ENCODE measurements at places on chromosomes 7 and 10.

- no peak for DNase-seq
These were observed 1291.6 kb upstream of the AUTS2 start for GRCh38 chr7:68306692-68307107.

DNA sequence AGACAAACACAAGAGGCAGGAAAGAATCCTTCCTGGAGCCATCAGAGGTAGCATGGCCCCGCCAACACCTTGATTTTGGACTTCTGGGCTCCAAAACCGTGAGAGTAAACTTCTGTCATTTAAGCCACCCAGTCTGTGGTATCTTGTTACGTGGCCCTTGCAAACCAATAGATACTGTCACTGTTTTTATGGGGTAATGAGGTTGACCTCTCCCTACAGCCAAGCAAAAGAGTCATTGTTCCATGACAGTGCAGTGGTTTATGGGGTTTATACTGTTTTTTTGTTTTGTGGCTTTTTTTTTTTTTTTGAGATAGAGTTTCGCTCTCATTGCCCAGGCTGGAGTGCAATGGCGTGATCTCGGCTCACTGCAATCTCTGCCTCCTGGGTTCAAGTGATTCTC, 32.8 kb downstream of the KIAA1549 start:
- no peak for DNase-seq

GRCh38 chr10:132504501-132505272, 32.9 kb upstream of the INPP5A start:
- no peak for DNase-seq

DNA sequence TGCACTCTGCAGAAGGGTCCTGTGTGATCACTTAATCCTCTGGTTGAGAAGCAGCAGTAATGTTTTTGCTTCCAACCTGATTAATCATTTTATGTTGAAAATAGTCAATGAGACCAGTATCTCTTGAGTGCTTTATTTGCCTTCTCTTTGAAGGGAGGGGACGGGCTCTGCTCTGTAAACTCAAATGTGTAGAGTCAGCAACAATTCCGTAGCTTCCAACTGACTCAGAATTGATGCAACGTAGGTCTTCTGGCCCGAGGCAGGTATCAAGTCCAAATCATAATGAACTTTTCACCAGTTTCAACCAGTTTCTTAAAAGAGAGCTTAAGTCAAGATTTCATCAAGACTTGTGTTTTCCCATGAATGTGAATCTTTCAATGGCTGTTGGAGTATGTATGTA, 26.3 kb downstream of the GUSB start:
- no peak for DNase-seq

GRCh38 chr10:49371967-49372366, 23.9 kb downstream of the DRGX start:
- no peak for DNase-seq

- DNase-seq = no peak
These were observed 101.9 kb downstream of the LHPP start for GRCh38 chr10:124563320-124564040.

GRCh38 chr7:116671681-116672595, at the start of gene MET:
Gene MET (plus strand): TSS chr7:116672196. CDS start chr7:116699085, 26,889 bp downstream.
- DNase-seq = peak; percentile 23

GRCh38 chr10:88428442-88428841, 154.7 kb downstream of the RNLS start:
- no peak for DNase-seq

DNA sequence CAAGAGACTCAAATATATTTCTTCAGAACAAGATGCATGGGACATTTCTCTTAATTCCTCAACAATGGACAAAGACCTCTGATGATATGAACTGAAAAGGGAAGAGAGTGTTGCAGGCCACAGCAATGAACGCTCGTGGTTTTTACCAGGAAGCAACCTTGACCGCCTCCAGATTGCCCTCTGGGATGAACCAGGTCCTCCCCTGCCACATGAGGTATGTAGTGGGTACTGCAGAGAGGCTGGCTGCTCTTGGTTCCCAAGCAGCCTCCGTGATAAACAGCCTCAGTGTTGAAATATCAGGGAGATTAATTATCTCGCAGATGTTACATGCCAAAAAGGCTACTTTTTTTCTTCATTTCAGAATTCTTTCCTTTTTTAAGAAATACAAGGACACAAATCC, 338.8 kb downstream of the ELMO1 start:
- no peak for DNase-seq

DNA sequence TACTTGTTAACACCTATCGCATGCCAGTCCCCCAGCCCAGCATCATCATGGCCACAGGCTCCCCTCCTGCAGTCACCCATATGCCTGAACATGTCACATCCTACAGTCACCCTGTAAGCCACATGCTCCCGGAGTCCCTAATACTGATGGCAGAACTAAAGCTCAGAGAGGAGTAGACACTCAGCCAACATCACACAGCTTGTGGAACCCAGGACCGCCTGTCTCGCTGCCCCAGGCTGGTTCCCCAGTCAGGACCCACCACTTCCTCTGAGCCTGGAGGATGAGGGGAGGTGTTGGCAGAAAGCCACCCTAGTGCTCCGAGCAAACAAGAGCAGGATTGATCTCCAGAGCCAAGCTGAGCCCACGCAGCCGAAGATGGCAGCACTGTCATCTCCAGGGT, 85.0 kb upstream of the MYL10 start:
- no peak for DNase-seq

- no peak for DNase-seq
These were observed 30.4 kb upstream of the PPIF start for GRCh38 chr10:79316671-79317431.

DNA sequence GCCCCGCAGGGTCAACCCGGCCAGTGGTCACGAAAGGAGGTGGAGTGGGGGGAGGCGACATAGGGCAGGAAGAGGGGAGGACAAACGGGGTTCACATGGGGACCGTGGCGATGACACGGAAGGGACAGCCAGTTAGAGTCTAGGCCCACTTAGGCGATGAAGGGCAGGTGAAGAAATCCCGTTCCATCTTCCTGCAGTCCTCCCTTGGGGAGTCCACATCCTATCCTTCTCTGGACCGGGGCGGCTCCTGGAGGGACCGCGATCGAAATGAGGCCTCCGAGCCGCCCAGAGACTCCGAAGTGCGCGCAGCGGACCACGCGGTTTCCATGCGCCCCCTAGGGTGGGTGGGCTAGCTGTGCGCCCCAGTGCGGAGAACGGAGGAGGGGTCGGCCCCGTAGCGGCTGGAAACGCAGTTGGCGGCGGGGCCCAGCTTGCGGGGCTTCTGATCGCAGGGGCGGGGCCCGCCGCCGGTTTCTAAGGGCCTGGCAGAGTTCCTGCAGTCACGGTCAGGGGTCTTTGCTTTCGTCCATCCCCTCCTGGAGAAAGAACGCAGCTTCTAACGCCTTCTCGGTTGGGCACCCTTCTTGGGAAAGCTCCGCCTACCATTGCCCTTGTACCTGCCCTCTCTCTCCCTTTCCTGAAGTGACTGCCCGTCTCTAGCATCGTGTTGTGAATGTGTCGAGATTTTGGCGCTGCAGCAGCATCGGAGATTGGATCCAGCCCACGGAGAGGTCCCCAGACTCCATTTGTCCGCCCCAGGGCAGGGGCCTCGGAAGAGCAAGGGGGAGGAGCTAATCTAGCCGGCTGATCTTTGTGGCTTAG, 17.9 kb upstream of the TMEM225B start:
- DNase-seq = peak; percentile 35

- DNase-seq = no peak
These were observed 1.2 kb downstream of the NT5C3A start for GRCh38 chr7:33061282-33061937.

DNA sequence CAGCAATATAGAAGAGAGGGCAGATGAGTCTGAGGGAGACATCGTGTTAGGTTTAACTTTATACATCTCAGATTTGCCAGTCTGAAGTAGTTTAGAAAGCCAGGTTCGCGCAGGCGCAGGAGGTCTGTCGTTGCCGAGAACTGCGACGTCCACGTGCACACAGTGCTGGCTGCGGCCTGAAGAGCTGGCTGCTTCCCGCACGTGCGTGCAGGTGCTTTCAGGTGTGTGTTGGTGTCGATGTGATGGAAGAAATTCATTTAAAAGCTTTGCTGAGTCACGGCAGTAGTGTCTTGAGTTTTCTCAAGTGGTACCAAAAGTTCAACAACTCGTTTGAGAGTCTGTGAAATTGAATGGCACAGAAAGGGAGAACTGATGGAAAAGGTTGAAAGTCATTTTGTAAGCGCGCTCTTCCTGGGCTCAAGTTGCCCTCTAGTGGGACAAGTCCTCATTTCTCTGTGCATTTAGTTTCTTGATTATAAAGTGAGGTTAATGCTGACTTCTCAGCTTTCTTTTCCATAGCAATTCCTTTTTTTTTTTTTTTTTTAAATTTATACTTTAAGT, 18.6 kb downstream of the WDR37 start:
- no peak for DNase-seq

DNA sequence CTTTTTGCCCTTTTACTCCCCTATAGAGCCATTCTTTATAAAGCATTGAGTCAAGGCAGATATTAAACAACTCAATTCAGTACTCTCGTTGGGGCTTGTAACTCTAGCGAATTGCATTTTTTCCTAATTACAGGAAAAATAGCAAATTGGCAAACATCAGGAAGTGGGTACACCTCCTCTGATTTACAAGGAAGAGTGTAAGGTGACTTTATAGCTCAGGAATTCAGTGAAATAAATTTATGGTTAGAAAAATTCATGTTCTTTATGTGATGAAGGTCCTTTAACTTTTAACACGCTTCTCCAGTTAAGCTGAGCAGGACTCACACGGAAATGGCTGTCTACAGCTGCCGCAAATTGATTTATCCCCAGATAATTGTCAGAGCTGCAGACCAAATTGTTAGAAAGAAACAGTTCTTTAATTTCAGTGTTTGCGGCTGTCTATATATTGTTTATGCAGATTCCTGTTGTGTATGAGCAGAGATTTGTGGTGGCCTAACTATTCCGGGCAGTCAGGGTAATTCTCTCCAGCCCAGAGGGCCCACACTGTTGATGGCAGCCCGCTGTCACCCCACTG, 151.1 kb upstream of the MKI67 start:
- DNase-seq = no peak

GRCh38 chr7:132572526-132572925, 3.7 kb downstream of the PLXNA4 start:
- DNase-seq = no peak

- no peak for DNase-seq
These were observed 683 bp upstream of the ANKRD22 start for GRCh38 chr10:88852327-88852726.

GRCh38 chr7:96870934-96871333, 134.4 kb upstream of the DLX6 start:
- no peak for DNase-seq

GRCh38 chr10:59073456-59074053, 102.9 kb upstream of the PHYHIPL start:
- no peak for DNase-seq

DNA sequence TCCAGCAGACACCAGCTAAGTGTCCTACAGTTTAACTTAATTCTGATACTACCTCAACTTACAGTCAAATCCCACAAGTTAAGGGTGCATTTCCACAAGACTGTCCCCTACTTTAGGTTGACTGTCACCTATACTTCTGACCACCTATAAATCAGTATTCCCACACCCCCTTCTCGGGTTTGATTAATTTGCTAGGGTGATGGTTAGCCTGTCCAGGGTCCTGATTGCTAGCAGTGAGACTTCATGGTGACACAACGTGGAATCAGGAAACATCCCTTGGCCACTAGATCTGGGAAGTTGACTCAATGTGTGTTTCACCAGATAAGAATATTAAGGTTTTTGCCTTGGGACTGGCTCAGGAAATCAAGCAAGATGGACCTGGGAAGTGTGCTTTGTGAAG, 88.4 kb downstream of the OR13A1 start:
- DNase-seq = no peak

- DNase-seq = no peak
These were observed 14.2 kb downstream of the FBH1 start for GRCh38 chr10:5904227-5904626.

- no peak for DNase-seq
These were observed 798.3 kb downstream of the KCNMA1 start for GRCh38 chr10:76839276-76839675.

GRCh38 chr10:48682265-48682664, 2.4 kb upstream of the WDFY4 start:
- no peak for DNase-seq

GRCh38 chr7:34341326-34341725, 316.7 kb upstream of the NPSR1 start:
- DNase-seq = no peak

DNA sequence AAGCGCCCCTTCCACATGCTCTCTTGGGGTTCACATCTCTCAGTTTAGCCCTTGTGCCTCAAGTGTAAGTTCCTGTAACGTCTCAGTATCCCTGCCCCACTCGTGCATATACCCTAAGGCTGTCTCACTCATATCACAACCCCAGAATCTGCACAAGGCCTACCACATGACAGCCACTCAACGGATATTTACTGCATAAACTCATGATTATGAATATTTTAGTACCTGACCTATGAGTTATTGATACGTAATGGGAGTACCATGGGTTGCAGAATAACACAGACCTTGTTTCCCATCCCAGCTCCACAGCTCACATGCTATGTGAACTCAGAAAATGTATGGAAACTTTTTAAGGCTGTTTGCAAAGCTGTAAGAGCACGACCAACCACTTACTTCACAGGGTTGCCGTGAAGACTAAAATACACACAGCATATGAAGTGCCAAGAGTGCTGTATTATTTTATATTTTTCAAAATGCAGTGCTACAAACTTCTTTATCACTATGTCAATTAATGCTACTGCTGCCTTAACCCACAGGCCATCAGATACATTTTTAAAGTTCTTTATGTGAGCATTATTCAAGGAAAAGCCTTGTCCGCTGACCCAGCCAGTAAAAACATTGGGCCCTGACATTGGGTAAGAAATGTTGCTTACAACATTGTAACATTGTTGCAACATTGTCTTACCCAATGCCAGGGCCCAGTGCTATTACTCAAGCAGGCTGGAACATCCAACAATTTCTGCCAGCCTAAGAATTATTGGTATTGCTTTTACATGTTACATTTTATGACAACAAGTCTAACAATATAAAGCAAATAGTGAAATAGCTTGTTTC, 97.2 kb downstream of the JAZF1 start:
- no peak for DNase-seq

GRCh38 chr7:41581041-41581440, 121.8 kb downstream of the INHBA start:
- no peak for DNase-seq

DNA sequence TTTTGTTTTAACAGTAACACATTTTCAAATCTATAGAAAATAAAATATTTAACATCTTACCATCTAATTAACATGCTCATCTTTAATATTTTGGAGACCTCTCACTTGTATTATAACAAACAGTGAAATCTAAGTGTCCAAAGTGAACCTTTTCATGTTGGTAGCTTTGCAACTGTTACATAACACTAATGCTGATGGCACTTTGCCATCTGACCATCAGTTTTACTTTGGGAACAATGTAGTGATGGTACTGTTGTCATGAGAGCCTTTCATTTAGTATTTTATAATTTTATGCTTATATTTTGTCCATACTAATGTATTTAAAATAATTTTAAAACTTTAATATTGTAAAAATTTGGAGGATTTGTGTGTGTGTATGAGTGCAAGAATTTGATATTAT, 1017.0 kb upstream of the KCND2 start:
- DNase-seq = no peak

- no peak for DNase-seq
These were observed 187.4 kb upstream of the PDE1C start for GRCh38 chr7:32257621-32258020.
